ENCODE measurements at places on chromosomes 6 and 20. TPM values are rescaled to one million over a fixed set of nuclear protein-coding genes. Genes with fewer than 3 reads are reported as not detected.

- DNase-seq = peak; percentile 91
Measured at GRCh38 chr6:30325873-30326525, 728 bp upstream of the TRIM39 start.

DNA sequence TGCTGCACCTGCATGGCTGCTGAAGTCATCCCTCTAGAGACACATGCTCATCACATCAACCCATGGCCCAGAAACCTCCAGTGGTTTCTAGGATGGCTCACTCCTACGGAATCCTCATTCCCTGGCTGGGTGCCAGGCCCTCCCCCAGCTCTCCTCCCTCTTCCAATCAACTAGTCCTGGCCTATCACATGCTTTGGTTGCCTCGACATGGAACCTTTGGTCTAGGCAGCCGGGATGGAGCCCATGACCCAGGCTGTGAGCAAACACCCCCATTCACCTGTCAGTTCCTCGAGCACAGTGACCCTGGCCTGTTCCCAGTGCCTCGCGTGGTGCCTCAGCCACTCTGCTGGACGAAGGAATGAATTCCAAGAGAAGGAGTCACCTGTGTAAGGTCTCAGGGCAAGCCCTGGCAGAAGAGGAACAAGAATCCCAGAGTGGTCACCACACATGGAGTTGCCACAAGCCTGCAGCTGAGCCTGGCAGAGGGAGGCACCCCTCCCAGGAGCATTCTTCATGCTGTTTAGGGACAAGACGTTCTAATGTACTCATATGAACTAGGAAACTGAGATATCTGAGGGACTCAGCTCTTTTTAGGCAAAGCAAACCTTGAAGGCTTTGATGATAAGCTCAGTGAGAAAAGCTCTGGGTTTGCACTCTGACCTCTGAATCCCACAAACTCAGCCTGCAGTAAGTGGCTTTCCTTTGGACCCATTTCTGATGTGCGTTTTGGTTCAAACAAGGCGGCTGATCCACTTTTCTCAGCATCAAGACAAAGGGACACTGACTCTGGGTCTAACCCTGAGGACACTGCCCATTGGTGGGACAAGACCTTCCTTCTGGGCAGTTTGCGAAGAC, 40.2 kb downstream of the PPP1R3G start:
- DNase-seq = no peak

GRCh38 chr6:161117942-161118341, 126.4 kb downstream of the MAP3K4 start:
- no peak for DNase-seq

GRCh38 chr6:132142768-132143167, 191.6 kb upstream of the CCN2 start:
- DNase-seq = no peak

DNA sequence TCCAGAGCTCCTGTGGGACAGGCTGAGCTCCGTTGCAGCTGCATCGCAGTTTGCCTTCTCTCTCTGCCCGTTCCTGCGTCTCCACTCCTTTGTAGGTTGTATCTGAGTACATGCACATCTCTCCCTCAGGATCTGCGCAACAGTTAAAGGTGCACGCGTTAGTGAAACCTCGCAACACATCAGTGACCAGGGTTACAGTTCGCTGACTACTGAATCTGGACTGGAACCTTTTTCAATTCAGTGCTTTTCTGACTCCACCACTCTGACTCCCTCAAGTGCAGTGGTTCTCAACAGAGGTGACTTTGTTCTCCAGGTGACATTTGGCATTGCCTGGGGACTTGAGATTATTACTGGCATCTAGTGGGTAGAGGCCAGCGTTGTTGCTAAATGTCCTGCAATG, 44.0 kb downstream of the UST start:
- no peak for DNase-seq

DNA sequence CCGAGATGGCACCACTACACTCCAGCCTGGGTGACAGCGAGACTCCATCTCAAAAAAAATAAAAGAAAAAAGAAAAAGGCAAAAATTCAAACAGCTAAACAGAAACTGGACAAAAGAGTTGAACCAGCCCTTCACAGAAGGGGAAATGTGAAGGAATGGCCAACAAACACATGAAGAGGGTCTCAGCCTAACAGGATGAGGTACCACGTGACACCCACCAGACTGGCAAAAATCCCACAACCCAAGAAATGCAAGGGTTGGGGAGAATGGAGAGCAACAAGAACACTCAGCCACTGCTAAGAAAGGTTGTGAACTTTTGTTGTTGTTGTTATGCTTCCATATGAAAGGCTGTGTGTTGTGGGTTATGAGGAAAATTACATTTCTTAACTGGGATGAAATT, 357.7 kb downstream of the PREX1 start:
- peak; percentile 1 for DNase-seq

Gene KCNQ5
- not detected for total RNA-seq

Gene THBD
- total RNA-seq = 27.0 TPM

GRCh38 chr20:32089637-32090362, 19.7 kb upstream of the TM9SF4 start:
- DNase-seq = no peak

- DNase-seq = no peak
Measured at GRCh38 chr6:2450546-2450945, 205.1 kb upstream of the GMDS start.

Gene TRIM15
- total RNA-seq = not detected

- DNase-seq = no peak
Measured at GRCh38 chr20:35196313-35196712, 24.4 kb downstream of the PROCR start.

Gene CGAS
- 2.0 TPM for total RNA-seq

DNA sequence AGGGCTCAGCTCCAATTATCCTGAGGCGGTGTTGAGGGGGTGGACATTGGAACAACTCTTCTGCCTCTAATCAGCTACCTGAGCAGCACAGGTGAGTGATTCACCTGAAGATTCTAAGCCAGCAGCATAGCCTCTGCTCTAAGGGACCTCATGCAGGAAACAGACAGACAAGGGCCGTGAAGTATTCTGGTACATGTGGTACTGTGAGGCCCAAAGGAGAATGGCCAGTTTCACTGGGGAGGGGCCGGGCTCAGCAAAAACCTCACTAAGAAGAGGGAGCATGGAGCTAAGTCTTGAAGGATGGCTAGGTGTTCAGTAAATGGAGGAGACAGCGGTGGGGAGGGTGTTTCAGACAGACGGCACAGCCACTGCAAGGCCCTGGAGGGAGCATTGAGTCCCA, 58.5 kb upstream of the CCDC167 start:
- DNase-seq = no peak

Measured in cardiac septum (tissue), 1 donor.